Activated naive CD8-positive, alpha-beta T cell treated with anti-CD3 and anti-CD28 coated beads for 36 hours (primary cell): ENCODE measurements at places on chromosomes 3 and 15. TPM values are rescaled to one million over a fixed set of nuclear protein-coding genes. Genes with fewer than 3 reads are reported as not detected.
A peak's percentile ranks its signal among the peaks of the same experiment; 100 is the strongest.

Gene RYR3
- not detected for total RNA-seq

Gene GOLGA8Q
- total RNA-seq: 0.82 TPM

Gene NEK10
- 0.80 TPM for total RNA-seq

- H3K27ac ChIP-seq: peak overlapping the region; percentile 44
- DNase-seq: no peak
- H3K36me3 ChIP-seq: peaks cover 12% of the 10 kb centered on the region
- peaks cover 11% of the 10 kb centered on the region for H3K4me1 ChIP-seq
- H3K4me3 ChIP-seq: no peak overlapping the region
These were observed 102.7 kb downstream of the IMPG2 start for GRCh38 chr3:101217472-101218245.

GRCh38 chr15:43242616-43243015 is 21.8 kb upstream of the EPB42 start:
- peaks cover 3% of the 10 kb centered on the region for H3K27me3 ChIP-seq
- H3K36me3 ChIP-seq: no peaks in the 10 kb centered on the region
- peaks cover 16% of the 10 kb centered on the region for H3K4me1 ChIP-seq
- H3K27ac ChIP-seq: no peak overlapping the region
- no peak overlapping the region for H3K4me3 ChIP-seq

DNA sequence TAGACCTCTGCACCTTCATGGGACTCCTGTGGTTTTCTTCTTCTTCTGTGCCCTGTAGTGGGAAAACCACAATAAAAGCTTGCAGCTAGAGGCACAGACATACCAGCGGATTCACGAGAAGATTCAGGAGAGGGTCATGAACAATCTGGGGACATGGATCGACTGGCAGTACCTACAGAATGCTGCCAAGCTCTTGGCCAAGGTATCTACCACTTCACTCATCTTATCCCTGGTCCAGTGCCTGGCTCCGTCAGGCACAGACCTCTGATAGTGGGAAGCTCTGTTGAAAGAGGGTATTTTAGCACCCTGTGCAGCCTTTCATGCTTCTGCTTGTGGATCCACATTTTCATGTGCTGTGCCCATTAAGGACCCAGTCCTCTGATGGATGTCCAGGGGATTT is 9.7 kb upstream of the P4HTM start:
- no peak overlapping the region for H3K27ac ChIP-seq
- H3K36me3 ChIP-seq: peaks cover 5% of the 10 kb centered on the region
- no peak overlapping the region for H3K4me3 ChIP-seq
- no peaks in the 10 kb centered on the region for H3K27me3 ChIP-seq
- no peak for DNase-seq

DNA sequence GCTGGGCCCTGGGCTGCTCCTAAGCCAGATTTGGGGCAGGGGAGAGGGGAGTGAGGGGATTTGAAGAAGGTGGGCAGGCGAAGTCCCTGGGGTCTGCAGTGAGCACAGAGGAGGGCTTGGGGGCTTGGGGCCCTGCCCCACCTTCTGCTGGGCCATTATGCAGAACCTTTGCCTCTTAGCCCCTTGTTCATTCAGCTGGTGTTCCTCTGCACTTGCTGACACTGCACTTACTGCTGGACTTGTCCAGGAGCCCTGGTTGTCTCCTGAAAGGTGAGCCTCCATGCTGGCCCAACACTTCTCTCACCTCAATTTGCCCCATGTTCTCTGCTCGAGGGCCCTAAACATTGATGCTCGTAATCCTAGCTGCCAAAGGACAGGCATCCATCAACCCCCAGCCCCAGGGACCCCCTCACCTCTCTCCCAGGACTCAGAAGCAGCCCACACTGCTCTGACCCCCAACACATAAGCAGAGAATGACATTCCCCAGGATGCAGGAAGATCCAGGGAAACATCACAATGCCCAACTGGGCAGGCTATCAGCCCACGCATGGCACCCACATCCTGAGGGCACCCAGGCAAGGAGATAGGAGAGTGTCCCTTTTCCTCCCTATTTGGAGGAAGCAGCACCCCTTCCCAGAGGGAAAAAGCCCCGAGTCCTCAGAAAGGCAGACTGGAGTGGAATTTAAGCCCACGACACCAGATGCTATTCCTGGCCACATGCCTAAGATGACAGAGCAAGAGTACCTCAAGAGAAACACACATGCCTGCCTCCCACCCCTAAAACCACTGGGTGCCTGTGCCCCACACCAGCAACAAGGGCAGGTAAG is 76.8 kb downstream of the ADCY5 start:
- no peaks in the 10 kb centered on the region for H3K4me1 ChIP-seq
- H3K36me3 ChIP-seq: no peaks in the 10 kb centered on the region
- no peak overlapping the region for H3K4me3 ChIP-seq
- no peaks in the 10 kb centered on the region for H3K27me3 ChIP-seq

- H3K36me3 ChIP-seq: peaks cover 54% of the 10 kb centered on the region
- no peak overlapping the region for H3K4me3 ChIP-seq
- H3K27ac ChIP-seq: no peak overlapping the region
- no peaks in the 10 kb centered on the region for H3K27me3 ChIP-seq
- peaks cover 4% of the 10 kb centered on the region for H3K4me1 ChIP-seq
- DNase-seq: no peak
These were observed 170.1 kb downstream of the VPS13C start for GRCh38 chr15:61890106-61890505.

GRCh38 chr3:150414258-150414657 is 6.2 kb downstream of the TSC22D2 start:
- peaks cover 59% of the 10 kb centered on the region for H3K4me1 ChIP-seq
- H3K27me3 ChIP-seq: no peaks in the 10 kb centered on the region
- no peak for DNase-seq
- H3K27ac ChIP-seq: no peak overlapping the region
- H3K36me3 ChIP-seq: peaks cover 55% of the 10 kb centered on the region
- peak overlapping the region; percentile 56 for H3K4me3 ChIP-seq

- no peaks in the 10 kb centered on the region for H3K36me3 ChIP-seq
- H3K27me3 ChIP-seq: peaks cover 13% of the 10 kb centered on the region
- H3K4me1 ChIP-seq: no peaks in the 10 kb centered on the region
These were observed 428.1 kb upstream of the NAALADL2 start for GRCh38 chr3:174430986-174431385.

GRCh38 chr3:25462495-25462894 is 34.4 kb downstream of the RARB start:
- no peaks in the 10 kb centered on the region for H3K36me3 ChIP-seq
- no peaks in the 10 kb centered on the region for H3K4me1 ChIP-seq
- no peaks in the 10 kb centered on the region for H3K27me3 ChIP-seq
- no peak overlapping the region for H3K27ac ChIP-seq
- no peak for DNase-seq

DNA sequence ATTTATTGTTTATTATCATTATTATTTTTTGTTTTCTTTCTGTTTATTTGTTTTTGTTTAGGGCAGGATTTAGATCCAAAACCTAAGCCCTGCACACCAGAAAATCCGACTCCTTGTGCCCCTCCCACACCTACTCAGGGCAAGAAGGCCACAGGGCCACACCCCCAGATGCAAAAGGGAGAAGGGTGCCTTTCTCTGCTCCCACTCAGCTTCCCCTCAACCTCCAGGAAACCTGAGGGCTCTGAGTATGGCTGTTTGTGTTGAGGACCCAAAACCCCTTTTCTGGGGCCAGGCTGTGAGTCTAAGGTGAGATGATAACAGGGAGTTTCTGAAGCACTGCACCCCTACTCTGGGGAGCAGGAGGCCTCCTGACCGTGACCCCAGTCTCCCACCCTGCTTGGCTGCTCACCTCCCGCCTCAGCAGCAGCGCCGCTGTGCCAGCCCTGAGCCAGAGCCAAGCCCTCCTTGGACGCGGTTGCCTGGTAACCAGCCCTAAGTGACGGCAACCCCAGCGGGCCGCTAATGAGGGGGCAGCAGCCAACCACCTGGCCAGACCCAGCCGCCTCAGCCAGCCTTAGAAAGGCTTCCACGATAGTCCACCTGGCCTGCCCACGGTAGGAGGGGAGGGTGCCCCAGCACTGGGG is 6.4 kb upstream of the C15orf39 start:
- DNase-seq: no peak
- peaks cover 20% of the 10 kb centered on the region for H3K4me1 ChIP-seq
- H3K27ac ChIP-seq: no peak overlapping the region
- no peaks in the 10 kb centered on the region for H3K36me3 ChIP-seq

DNA sequence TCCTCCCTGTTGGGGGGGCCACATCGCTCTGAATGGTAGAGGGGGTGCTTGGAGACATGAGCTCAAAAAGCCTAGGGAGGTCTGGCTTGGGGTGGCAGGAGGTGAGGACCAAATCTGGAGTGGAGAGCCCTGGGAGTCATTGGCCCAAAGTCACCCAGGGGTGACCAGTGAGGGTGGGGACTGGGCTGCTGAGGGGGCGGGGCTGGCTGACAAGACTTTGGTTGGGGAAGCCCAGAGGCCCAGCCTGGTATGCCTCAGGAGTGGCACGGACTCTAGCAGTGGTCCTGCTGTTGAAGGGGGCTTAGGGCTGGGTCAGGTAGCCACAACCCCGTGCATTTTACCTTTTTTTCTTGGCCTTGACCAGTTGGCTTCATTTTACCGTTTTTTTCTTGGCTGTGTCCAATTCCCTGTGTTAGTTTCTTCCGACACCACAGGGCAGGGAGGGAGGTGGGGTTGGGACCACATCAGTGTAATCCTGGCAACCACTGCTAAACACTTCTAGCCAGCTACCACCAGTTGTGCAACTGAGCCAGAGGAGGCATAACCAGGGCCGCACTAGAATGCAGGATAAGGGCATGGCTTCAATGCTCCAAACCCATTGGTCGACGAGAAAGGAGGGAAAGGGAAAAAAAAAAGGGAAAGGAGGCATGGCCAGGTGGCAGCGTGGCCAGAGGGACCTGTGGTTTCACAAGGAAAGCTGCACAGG is 105.3 kb upstream of the C2CD4B start:
- H3K4me3 ChIP-seq: no peak overlapping the region
- DNase-seq: no peak
- H3K36me3 ChIP-seq: peaks cover 6% of the 10 kb centered on the region
- H3K4me1 ChIP-seq: no peaks in the 10 kb centered on the region
- H3K27ac ChIP-seq: no peak overlapping the region

- H3K36me3 ChIP-seq: no peaks in the 10 kb centered on the region
- H3K4me3 ChIP-seq: no peak overlapping the region
- H3K4me1 ChIP-seq: no peaks in the 10 kb centered on the region
- peaks cover 21% of the 10 kb centered on the region for H3K27me3 ChIP-seq
- no peak for DNase-seq
These were observed 33.5 kb upstream of the TBC1D21 start for GRCh38 chr15:73839699-73840377.

DNA sequence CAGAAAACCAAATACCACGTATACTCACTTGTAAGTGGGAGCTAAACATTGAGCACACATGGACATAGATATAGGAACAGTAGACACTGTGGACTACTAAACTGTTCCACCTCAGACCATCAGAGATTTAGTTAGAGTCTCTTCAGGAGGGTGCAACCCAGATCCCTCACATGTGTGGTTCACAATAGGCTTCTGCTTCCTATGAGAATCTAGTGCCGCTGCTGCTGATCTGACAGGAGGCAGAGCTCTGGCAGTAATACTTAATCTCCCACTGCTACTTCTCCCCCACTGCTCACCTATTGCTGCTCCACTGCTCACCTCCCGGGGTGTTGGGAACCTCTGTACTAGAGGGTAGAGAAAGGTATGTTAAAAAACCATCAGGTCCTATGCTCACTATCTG is 533.3 kb downstream of the NSUN3 start:
- H3K27me3 ChIP-seq: no peaks in the 10 kb centered on the region
- H3K4me1 ChIP-seq: no peaks in the 10 kb centered on the region
- H3K36me3 ChIP-seq: no peaks in the 10 kb centered on the region
- H3K27ac ChIP-seq: no peak overlapping the region
- H3K4me3 ChIP-seq: no peak overlapping the region
- DNase-seq: no peak

GRCh38 chr3:129017484-129017899 is 16.4 kb downstream of the EFCC1 start:
- no peak overlapping the region for H3K4me3 ChIP-seq
- H3K36me3 ChIP-seq: peaks cover 2% of the 10 kb centered on the region
- H3K4me1 ChIP-seq: peaks cover 37% of the 10 kb centered on the region
- no peaks in the 10 kb centered on the region for H3K27me3 ChIP-seq
- peak overlapping the region; percentile 51 for H3K27ac ChIP-seq

DNA sequence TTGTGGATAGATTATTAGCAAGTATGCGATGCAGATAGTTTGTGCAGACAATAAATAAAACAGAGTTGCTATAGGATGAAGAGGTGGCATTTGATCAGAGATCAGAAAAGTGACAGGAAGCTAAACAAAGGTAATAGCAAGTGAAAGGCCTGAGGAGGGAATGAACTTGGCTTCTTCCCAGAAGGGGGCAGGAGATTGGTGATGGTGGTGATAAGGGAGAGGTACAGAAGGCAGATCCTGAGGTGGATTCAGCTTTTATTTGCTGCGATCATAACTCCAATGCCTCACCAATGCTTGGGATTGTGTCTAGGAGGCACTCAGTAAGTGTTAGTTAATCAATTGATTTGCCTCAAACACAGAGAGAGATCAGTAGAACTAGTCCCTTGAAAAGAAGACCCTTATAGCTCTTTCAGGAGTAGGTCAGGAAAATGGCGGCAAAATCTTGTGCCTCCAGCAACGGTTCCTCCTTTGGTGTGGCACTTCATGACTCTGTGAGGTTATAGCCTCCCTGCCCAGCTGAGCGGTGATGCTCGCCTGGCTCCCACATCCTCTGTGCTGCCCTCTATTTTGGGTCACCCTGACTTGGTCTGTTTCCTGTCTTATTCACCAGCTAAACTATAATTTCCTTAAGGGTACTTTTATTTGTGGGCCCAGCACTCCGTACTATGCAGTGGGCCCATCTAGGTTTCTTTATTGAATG is 37.5 kb downstream of the TGFBR2 start:
- peaks cover 63% of the 10 kb centered on the region for H3K36me3 ChIP-seq
- peak; percentile 73 for DNase-seq
- H3K27me3 ChIP-seq: no peaks in the 10 kb centered on the region

DNA sequence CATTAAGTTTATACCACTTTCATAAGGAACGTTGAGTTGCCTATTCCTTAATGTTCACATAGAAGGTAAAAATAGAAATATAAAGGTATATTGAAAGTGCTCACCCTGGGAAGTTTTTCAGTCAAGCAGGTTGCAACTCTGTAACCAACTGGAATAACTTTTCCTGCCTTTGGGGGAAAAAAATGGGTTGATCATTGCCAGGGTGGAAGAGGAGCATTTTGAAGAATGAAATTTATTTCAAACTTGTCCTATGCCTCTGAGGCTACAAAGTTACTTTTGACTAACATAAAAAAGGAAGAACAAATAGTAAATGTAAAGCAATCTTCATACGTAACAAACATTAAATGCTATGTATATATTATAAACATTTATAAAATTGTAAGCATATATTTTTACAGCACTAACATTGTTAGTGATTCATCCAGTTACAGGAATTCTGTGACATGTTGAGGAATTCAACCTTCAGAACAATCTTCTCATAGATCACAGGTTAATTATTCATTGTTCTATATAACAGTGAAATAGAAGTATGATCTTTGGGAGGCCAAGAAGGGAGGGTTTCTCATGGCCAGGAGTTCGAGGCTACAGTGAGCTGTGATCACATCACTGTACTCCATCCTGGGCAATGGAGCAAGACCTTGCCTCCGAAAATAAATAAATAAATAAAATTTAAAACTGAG is 13.5 kb downstream of the EFHB start:
- no peaks in the 10 kb centered on the region for H3K4me1 ChIP-seq
- no peak for DNase-seq
- H3K4me3 ChIP-seq: no peak overlapping the region
- H3K36me3 ChIP-seq: no peaks in the 10 kb centered on the region

- no peak for DNase-seq
- H3K4me3 ChIP-seq: no peak overlapping the region
- no peaks in the 10 kb centered on the region for H3K4me1 ChIP-seq
- H3K36me3 ChIP-seq: peaks cover 25% of the 10 kb centered on the region
These were observed 81.8 kb downstream of the DNAJC13 start for GRCh38 chr3:132499071-132499470.

GRCh38 chr15:29692527-29692926 is 129.7 kb downstream of the TJP1 start:
- no peak overlapping the region for H3K4me3 ChIP-seq
- no peak for DNase-seq
- H3K36me3 ChIP-seq: no peaks in the 10 kb centered on the region
- no peaks in the 10 kb centered on the region for H3K4me1 ChIP-seq
